Thoracic aorta (tissue), 2 donors: ENCODE measurements at places on chromosomes 7 and 10.

DNA sequence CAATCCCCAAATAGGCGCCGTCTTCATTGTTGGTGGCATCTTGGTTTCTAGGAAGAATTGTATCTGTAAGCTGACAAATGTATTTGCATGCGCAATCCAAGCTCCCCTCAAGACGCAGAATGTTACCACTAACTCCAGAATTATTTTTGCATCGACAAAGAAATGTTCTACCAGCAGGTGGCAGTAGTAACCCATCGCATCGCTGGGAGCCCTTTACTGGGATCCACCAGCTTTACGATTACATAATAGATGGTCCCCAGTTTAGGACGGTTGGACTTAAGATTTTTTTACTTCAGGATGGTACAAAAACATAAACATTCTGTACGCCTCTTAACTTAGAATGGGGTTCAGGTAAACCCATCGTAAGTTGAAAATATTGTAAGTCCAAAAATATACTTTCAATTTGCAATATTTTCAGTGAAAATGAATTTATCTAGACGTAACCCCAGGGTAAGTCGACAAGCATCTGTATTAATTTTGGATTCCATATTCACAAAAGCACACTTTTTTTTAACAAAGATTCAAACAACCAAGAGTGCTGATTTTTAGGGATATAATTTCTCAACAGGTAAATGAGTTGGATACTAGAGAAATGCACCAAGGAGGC is 114.0 kb upstream of the COBL start:
- no peak for DNase-seq

DNA sequence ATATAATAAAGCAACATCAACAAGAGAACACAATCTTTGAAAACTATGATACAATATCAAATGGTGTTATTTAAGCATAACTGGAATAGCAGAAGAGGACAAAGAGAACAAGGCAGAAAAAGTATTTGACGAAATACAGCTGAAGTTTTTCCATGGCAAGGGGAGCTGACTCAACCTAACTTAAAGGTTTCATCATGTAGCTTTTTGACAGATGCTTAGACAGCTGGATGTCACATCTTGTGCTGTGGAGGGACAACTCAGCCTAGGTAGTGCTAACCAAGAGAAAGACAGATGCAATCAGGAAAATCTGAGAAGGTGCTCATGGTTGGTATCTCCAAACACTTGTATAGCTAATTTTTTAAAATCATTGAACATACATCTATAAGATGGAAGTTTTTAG is 208.2 kb downstream of the TFEC start:
- DNase-seq, result no peak

GRCh38 chr10:75974080-75974479 is 542.7 kb downstream of the LRMDA start:
- DNase-seq, result no peak

DNA sequence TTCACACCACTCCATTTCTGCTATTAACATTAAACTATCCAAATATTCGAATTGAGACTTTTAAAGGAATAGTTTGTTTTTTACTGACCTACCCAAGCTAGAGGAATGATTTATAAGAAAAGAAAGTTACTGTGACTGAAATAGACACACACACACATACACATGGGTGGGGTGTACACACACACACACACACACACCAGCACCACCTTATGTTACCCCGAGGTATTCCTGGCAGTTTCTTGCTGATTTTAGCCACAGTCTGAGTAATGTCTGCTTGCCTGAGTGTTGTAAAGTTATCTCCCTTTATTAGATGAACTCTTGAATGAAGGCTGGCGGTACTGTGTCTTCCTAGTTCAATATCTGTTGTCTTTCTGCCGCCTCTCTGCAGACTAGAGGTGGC is 91.3 kb upstream of the PRKG1 start:
- DNase-seq, result no peak

DNA sequence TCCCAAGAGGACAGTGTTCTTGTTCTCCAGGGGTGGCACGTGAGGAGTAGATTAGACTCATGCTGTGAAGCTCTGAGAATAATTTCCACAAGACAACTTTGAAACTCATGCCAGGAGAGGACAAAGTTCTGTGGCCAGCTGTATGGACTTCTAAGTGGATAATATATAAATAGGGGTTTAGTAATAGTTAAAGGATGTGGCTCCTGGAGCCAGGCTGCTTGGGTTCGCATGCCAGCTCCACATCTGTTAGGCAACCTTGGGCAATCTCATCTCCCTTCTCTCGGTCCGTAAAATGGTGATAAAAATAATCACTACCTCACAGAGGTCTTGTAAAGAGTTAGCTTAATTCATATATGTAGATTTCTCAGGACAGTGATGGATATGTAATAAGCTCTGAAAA is 35.8 kb downstream of the ACSL5 start:
- no peak for DNase-seq

DNA sequence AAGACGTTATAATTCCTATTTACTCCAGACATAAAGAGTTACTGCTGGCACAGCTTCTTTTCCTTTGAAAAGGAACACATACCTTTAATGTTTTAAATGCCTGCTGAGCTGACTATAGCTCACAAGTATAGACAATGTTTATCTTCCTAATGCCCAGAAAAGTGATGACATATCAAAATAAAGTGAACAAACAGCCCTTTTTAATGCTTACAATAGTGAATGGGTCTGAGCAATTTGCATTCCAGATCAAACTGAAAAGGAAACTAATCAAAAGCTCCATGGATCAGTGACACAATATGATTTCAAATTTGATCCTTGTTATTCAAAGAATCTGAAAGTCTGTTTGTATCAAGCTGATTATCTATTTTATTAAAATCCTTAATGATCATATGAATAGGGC is 233.6 kb upstream of the SEMA3E start:
- no peak for DNase-seq

GRCh38 chr7:112022128-112022527 is 184.1 kb downstream of the DOCK4 start:
- DNase-seq, result no peak

GRCh38 chr7:105016709-105017656 is 3.0 kb downstream of the KMT2E start:
- no peak for DNase-seq

GRCh38 chr7:37908221-37908788 is 8.3 kb downstream of the SFRP4 start:
- no peak for DNase-seq

DNA sequence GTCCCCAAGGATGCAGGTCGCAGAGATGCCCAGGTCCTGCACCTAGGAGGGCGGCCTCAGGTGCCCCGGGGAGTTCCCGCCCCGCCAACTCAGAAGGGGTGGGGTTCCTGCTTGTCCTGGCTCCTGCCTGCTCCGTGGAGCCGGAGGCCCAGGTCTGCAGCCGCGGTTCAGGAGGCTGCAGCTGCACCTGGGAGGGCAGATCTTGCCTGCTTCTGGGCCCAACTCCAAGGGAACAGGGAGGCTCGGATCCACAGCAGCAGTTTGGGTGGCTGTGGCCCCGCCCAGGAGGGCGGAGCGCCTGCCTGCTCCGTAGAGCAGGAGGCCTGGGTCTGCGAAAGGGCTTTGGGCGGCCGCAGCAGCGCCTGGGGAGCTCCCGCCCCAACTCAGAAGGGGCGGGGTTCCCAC is 108.2 kb upstream of the EGR2 start:
- DNase-seq, result no peak

DNA sequence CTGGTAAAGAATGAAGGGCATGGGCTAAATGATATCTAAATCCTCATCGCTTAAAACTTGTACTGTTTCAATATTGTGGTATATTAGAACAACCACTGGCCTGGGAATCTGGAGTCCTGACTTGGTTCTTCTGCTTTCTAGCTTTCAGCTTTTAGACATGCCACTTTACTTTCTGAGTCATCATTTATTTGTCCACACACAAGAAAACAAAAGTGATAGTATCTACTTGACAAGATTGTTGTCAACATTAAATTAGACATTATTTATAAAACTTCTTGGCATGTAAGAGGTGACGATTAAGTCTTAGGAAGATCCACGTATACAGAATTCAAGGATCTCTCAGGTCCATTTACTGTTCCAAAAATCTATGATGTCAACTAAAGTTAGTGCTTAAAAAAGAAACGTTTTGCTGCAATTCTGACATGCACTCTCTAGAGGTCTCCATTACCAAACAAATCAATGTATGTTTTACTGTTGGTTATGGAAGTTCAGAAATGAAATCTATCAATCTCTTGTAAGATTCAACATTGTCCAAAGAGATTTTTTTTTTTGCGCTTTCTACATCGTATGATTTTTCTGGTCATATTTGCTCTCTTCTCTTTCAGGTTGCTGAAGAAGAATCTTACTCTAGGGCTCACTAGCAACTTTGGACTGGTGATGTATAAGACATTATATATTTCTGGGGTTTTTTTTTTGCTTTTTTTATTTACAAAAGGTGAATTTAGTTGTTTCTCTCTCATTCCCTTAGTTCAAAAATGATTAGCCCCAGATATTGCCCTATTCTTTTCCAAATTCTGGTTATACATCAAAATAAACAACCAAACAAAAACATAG is 53.6 kb upstream of the DYNC1I1 start:
- DNase-seq, result no peak

DNA sequence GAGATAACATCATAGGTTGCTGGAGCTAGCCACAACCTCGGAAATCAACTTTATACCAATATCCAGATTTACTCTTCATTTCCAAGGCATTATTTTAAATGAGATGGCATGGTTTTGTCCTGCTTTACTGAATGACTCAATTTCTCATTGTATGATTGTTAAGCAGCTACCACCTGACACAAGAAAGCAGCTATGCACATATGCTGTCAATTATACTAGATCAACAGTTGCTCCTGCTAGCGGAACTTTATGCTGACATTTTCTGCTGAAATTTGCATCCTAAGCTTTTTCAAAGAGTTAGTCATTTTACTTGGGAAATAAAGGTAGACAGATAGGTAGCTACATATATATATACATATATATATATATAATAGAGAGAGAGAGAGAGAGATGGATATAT is 8.9 kb upstream of the CH25H start:
- no peak for DNase-seq

- DNase-seq, result no peak
These were observed 14.7 kb upstream of the NXPH1 start for GRCh38 chr7:8418629-8419245.

DNA sequence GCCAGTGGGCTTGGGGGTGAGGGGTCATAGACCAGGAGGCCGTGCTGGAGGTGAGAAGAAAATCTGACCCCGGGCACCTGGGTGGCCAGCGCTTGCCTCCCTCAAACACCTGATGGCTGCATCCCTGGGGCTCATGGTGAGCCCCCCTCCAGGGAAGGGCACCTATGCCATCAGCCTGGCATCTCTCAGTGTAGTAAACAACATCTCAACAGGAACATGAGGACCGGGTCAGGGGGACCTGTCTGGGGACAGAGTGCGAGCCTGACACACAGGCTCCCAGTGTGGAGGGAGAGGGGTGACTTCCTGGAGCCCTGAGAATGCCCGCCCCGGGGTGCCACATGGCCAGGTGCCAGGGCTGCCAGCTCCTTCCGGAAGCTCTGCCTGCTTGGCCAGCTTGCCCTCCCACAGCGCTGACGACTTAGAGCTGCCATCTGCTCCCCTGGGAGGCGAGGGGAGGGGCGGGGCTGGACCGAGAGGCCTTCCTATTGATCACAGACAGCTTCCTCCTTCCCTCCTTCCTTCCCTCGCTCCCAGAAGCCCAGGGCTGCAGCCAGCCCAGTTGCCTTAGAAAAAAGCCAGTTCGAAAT is 12.3 kb downstream of the STX1A start:
- no peak for DNase-seq

GRCh38 chr7:151429560-151430331 is 10.2 kb downstream of the CRYGN start:
- DNase-seq, result no peak

- no peak for DNase-seq
These were observed 71.9 kb downstream of the SRI start for GRCh38 chr7:88147949-88148348.

- DNase-seq, result no peak
These were observed 22.7 kb upstream of the AGFG2 start for GRCh38 chr7:100516135-100516812.

- DNase-seq, result no peak
These were observed 589.1 kb upstream of the FOXK1 start for GRCh38 chr7:4093035-4093434.

GRCh38 chr7:98105942-98106544 is 619 bp upstream of the LMTK2 start:
- no peak for DNase-seq

- DNase-seq, result no peak
These were observed 64.8 kb upstream of the PRKAR2B start for GRCh38 chr7:106979551-106980357.

GRCh38 chr7:14507617-14508016 is 394.9 kb downstream of the DGKB start:
- no peak for DNase-seq

DNA sequence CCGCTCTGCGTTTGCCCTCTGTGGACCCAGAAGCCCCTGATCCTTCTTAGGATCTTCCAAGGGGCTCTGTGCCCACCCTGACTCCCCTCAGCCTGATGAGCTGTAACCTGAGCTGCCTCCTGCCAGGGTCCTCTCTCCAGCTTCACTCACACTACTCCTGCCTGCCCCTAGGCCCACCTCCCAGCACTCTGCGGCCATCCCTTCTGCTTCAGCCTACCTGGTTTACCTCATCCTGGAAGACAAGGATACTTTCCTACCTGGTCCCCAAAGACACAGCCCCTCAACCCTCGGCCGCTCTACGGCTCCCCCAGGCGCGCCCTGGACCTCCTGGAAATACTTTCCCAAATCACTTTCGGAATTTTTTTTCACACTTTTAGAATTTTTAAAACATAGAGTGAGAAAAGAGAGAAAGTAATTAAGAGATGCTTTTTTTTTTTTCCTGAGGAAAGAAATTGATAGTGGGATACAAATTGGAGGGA is 6.4 kb upstream of the ZNF862 start:
- no peak for DNase-seq

GRCh38 chr10:128902031-128902710 is 564.9 kb upstream of the MGMT start:
- DNase-seq, result no peak

- DNase-seq, result no peak
These were observed 7.8 kb downstream of the SUN1 start for GRCh38 chr7:840001-840600.

GRCh38 chr7:111009526-111010040 is 81.3 kb upstream of the LRRN3 start:
- no peak for DNase-seq

DNA sequence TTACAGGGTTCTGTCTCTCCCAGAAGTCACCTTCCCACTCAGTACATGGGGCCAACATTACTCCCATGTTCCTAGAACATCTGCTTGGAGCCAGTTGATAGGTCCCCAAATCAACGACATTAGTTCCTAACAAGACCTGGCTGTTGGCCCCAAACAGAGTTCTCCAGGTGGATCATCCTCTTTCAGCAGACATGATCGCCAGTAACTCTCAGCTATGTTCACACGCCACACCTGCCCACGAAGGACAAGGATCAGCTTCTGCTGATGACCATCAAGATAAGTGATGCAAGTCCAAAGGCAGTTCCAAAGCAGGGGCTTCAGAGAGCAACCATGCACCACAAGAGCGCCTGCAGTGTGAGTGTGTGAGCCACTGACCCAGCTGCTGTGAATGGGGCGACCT is 11.0 kb downstream of the ZNF777 start:
- no peak for DNase-seq

DNA sequence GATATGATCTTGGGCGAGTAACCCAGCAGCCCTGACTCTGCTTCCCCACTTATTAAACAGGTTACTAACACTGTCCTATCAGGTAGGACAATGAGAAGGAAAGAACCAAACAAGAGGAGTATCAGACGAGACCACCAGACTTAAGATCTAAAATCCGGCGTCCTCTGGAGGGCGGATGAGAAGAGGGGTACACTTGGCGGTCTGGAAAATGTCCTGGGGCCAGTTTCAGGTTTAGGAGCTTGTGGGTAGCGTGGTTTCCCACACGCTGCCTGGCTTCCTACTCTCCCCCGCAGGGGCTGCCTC is 635 bp downstream of the ZNF32 start:
- no peak for DNase-seq

GRCh38 chr10:50469288-50469687 is 154.5 kb downstream of the SGMS1 start:
- no peak for DNase-seq
